ENCODE measurements at places on chromosomes 11 and 22.

GRCh38 chr11:62020661-62021060 lies 53.2 kb upstream of the FTH1 start:
- DNase-seq = no peak

GRCh38 chr11:114447892-114448291 lies 8.6 kb downstream of the REXO2 start:
- DNase-seq = no peak

DNA sequence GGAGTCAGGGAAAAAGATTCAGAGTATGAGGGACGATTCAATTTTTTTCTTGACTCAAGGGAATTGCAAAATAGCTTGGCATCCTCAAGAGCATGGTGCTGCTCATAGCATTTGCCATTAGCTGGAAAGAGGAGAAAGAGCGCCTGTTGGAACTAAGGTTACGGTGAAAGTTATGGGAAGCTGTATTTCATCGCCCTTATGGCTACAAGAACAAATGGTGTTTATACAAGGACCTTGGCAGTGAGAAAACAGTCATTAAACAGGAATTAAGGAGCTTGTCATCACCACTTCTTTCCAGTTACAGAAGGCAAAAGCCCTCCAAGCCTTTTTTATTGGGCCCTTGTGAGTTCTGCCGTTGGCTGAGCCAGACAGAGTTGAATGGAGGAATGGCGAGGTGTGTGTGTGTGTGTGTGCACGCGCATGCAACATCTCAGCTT lies 74.2 kb downstream of the ALX4 start:
- no peak for DNase-seq

DNA sequence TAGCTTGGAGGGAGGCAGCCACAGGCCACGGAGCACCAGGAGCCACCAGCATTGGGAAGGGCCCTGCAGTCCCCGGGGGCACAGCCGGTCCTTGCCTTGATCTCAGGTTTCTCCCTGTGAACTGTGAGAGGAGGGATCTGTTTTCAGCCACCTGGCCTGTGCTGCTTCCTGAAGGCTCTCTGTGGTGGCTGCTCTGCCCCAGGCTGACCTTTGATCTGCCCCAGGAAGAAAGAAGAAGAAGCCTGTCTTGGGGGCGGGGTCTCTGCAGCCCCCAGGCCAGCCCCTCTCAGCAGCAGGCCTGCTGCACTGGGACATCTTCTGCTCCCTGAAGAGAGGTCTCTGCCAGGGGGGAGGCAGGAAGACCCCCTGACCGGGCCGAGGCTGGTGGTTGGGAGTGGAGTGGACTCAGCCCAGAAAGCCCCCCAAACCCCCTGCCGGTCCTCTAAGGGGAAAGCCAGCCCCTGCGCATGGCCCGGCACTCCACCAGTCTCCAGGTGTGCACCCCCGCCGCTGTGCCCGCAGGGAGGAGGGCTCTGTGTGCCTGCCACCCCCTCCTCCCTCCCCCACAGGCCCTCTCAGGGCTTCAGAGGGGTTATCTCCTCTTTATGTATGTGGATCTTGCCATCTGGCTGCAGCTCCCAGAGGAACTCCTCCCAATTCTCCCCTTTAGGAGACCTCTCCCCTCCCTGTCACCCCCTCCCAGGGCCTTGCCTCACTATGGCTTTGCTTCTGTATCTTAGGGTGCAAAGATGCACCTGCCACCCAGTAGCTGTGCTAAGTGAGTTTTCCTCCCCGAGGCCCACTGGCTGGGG lies 675.3 kb downstream of the BRD1 start:
- DNase-seq = no peak

- no peak for DNase-seq
Measured at GRCh38 chr11:122769126-122769780, 69.0 kb upstream of the CRTAM start.

GRCh38 chr11:89321401-89321800 lies 143.7 kb downstream of the TYR start:
- DNase-seq = no peak

DNA sequence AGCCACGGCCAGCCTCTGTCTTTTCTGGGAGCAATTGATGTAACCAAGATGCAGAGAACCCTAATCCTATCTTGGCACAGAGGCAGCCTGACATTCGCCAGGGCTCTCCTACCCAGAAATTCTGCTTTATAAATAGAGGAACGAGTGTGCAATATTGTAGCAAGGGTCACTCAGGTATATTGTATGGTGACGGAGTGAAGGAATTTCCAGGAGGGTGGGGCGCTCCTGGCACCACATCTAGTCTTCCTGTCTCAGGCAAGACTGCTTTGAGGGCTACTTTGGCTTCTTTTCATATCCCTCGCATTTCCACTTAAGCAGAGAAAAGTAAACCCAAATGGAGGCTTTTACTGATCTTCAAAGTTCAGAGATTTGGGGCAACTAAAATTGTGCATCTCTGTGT lies 114.4 kb downstream of the BARX2 start:
- DNase-seq = no peak

- DNase-seq = no peak
Measured at GRCh38 chr11:11813288-11813962, 28.3 kb upstream of the USP47 start.

GRCh38 chr22:46797355-46797754 lies 34.9 kb downstream of the TBC1D22A start:
- DNase-seq = peak; percentile 38

GRCh38 chr11:34630544-34630943 lies 9.7 kb downstream of the EHF start:
- no peak for DNase-seq

- DNase-seq = no peak
Measured at GRCh38 chr22:27546157-27546935, 255.2 kb downstream of the MN1 start.

DNA sequence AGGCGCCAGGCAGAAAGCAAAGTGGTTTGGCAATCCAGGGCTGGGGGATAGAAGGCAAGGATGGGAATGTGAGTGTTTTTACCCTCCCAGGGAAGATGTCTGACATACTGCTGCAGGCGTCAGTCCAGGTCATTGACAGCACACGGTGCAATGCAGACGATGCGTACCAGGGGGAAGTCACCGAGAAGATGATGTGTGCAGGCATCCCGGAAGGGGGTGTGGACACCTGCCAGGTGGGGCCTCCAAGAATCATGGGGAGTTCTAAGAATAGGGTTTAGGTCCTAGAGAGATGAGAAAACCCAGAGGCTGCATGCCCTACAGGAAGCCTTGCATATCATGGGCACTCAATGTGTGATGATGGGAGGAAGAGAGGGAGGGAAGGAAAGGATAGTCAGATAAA lies 28.3 kb upstream of the SMIM35 start:
- DNase-seq = no peak

GRCh38 chr11:1502954-1503707 lies 16.6 kb upstream of the MOB2 start:
- DNase-seq = no peak

- DNase-seq = peak; percentile 55
Measured at GRCh38 chr22:31082606-31083376, 1.7 kb downstream of the SMTN start.

GRCh38 chr11:29321293-29322132 lies 695.3 kb downstream of the KCNA4 start:
- no peak for DNase-seq

GRCh38 chr22:23280356-23281052 lies 100.2 kb downstream of the BCR start:
- no peak for DNase-seq

- no peak for DNase-seq
Measured at GRCh38 chr11:46176421-46176820, 55.2 kb upstream of the PHF21A start.

GRCh38 chr11:11583801-11584529 lies 37.8 kb downstream of the GALNT18 start:
- DNase-seq = no peak

Data from OCI-LY7 (cell line).